Stimulated activated CD4-positive, alpha-beta T cell treated with anti-CD3 and anti-CD28 coated beads, TNF-alpha, amount 100 ng/mL, for 1 hour (primary cell): ENCODE measurements at places on chromosomes 13 and 19.

DNA sequence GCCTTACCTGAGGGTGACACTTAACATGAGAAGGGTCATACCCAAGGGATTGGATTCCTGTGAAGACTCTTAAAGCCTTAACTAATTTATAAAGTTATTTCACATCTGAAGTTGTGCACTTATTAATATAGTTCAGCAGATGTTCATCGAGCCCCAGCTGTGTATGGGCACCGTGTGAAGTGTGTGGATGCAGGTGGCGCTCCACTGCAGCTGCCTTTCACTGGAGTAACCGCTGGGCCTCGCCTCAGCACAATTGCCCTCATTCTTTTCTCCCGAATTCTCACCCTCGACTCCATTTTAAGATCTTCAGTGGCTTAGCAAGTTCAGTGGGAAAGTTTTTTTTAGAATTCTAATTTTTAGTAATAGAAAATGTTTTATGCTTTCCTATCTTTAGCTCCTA is 66.2 kb downstream of the DPY19L3 start:
- no peak for DNase-seq

GRCh38 chr13:35480346-35480745 is 3.9 kb upstream of the MAB21L1 start:
- no peak for DNase-seq

- no peak for DNase-seq
These were observed 23.0 kb downstream of the GTF2F2 start for GRCh38 chr13:45143346-45143751.

DNA sequence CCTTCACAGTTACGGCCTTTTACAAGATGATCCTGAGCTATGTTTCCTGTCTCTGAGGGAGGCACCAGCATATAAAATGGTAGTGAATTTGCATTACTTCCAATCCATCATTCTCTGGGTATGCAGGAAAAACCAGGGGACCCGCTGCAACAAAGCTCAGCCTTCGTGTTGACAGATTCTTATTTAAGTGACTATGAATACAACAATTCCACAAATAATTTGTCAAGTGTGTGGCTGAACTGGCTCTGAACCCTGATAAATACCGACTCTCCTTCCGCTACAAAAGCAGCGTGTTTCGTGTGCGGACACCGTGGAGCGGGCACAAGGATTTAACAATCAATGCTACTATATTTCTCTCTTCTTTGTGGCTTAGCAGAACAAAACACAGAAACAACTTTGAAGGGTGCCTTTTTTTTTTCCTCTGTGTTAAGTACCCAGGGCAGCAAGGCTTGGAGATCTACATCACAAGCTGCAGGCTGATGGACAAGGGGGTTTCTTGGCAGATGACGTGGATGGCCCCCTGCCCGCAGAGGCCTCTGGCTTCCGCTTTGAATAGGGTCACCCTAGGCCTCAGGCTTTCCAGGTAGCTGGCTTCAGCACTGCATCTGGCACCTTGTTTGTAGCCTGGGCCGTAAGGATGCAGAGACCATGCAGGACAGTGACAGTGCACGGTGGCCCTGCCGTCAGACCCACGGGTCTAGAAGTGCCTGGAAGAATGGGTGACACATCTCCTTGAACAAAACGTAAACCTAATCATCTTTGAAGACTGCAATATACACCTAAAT is 280.5 kb upstream of the TSHZ3 start:
- DNase-seq, result no peak

- no peak for DNase-seq
These were observed 36.5 kb upstream of the CYP2B6 start for GRCh38 chr19:40954573-40954972.

DNA sequence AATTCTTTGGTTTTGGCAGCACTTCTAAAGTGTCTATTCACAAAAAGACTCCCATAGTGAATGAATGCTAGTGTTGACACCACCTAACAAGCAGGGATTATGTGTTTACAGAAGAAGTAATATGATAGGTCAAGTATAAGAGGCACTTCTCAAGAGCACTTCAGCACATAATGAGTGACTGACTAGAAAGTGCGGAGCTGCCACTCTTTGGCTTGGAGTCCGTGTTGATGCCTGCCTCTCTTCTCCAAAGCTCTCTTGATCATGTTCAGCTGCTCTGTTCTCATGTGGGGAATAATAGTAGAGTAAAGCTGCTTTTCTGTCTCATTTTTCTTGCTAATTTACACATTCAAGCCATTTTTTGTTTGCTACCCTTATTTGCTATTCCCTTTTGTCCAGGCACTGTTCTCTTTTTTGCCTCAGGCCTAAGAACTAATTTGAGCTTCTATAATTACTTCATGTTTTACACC is 22.7 kb upstream of the MAB21L1 start:
- DNase-seq, result no peak

DNA sequence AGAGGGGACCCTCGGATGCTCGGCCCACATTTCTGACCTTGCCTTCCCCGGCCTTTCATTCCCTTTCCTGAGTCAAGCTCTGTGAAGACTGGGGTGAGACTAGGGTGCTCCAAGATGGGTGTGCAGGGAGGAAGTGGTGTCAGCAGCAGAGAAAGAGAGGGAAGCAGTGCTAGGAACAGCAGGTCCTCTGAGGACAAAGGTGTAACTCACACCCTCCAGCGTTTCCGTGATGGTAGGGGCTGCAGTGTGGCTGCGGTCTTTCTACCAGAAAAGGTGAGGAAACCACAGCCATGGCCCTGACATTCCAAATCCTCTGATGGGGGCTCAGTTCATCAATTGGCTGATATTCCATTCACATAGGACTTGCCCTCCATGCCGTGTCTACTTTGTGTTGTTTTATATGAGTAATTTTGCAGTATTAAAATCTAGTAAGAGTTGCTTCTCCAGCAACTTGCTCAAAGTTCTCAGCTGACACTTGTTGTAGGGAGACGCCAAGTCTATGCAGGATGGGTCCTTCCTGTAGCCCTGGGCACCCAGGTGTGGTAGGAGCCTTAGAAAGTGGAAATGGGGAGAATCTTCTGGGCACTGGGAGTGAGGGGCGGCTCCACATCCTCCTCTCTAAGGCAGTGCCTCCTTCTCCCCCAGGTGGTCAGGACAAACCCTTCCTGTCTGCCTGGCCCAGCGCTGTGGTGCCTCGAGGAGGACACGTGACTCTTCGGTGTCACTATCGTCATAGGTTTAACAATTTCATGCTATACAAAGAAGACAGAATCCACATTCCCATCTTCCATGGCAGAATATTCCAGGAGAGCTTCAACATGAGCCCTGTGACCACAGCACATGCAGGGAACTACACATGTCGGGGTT is 1.6 kb downstream of the KIR3DL1 start:
- DNase-seq, result no peak

DNA sequence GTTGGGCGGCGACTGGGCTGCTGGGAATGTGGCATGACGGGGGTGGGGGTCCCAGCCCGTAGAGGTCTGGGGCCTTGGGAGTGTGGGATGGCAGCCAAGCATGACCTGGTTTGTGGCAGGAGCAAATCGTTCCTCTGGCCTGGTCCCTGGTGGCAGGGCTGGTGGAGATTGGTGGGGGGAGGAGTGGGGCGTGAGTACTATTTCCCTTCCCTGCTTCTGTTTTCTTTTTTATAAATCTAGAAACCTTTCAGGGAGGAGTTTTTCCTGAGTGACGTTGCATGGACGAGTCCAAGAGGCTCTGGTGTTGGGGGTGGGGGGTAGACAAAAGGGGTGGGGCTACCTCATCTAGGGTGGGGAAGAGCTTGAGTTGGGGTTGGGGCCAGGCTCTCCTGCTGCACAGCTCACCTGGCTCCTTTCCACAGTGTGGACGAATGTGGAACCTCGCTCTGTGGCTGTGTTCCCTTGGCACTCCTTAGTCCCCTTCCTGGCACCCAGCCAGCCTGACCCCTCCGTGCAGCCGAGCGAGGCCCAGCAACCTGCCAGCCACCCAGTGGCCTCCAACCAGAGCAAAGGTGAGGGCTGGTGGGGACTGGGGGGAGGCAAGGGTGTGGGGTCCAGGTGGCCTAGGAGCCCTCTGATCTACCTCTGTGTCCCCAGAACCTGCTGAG is 15.4 kb upstream of the PRR19 start:
- DNase-seq, result no peak

GRCh38 chr19:2097203-2097885 is 629 bp downstream of the IZUMO4 start:
- DNase-seq, result no peak

DNA sequence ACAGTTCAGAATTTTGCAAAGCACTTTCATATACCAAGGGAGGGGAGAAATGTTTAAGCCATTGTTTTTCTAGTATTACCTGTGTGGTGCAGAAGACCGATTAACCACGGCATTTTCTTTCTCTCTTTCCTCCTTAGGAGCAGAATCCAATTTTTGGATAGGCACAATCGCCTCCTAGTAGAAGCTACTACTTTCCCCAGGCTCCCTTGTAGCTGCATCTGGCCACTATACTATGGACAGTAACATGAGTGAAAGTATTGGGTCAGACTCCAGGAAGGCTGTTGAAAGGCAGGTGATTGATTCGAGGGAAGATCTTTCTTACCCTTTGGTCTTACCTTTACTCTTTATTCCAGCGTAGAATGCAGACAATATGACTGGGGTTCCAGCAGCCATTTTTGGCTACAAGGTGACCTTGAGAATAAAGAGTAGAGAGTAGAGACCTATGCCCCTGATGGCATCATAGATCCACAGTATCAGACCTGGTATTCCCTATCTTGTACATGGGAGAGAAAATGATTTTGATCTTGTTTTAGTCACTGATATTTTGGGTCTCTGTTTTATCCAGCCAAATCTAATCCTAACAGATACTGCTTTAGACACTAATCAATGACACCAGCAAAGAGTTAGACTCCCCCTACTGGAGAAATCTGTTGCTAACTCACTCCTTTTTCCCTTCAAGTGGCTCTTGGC is 77.0 kb downstream of the LRRC63 start:
- DNase-seq, result no peak

- DNase-seq, result no peak
These were observed 123.4 kb downstream of the OLFM4 start for GRCh38 chr13:53152057-53152421.

DNA sequence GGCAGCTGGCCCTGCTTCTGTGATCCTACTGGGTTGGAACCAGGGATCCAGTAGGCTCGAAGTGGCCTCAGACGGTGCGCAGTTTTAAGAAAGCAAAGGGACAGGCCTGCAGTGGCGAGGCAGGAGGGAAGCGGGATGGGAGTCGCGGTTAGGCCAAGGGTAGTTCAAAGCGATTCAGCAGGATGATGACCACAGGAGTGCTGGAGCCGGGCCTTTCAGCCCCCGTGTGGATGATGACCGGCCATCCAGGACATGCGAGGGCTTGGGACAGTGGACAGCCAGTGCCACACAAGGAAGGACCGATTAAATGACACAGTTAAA is 854 bp downstream of the RNASEH2B start:
- DNase-seq, result no peak
